ENCODE measurements at places on chromosomes 2 and 18. TPM values are rescaled to one million over a fixed set of nuclear protein-coding genes. Genes with fewer than 3 reads are reported as not detected.

FOXI3 gene
- total RNA-seq, result not detected

WIPF1 gene
- total RNA-seq, result 35.7 TPM

DUSP2 gene
- 2.6 TPM for total RNA-seq

LRRTM1 gene
- not detected for total RNA-seq

CNDP1 gene
- 0.31 TPM for total RNA-seq

ANKRD62 gene
- total RNA-seq, result not detected

TMEM247 gene
- not detected for total RNA-seq

FEV gene
- not detected for total RNA-seq

FHOD3 gene
- 25.7 TPM for total RNA-seq

CDH20 gene
- 0.75 TPM for total RNA-seq

IGFBP2 gene
- total RNA-seq, result 210 TPM

ACMSD gene
- not detected for total RNA-seq

SNORC gene
- total RNA-seq, result 7.3 TPM

CROCC2 gene
- total RNA-seq, result 0.23 TPM

DNAJC5G gene
- total RNA-seq, result not detected

RAD51AP2 gene
- not detected for total RNA-seq

ALPI gene
- not detected for total RNA-seq

GALNT14 gene
- 7.0 TPM for total RNA-seq

HOXD9 gene
- total RNA-seq, result 19.8 TPM

CHRND gene
- total RNA-seq, result not detected

AKAIN1 gene
- total RNA-seq, result not detected

FBXO48 gene
- total RNA-seq, result 0.96 TPM

CD8B gene
- 3.5 TPM for total RNA-seq

SPATA3 gene
- total RNA-seq, result not detected
